ENCODE measurements at places on chromosomes 3 and 15.

DNA sequence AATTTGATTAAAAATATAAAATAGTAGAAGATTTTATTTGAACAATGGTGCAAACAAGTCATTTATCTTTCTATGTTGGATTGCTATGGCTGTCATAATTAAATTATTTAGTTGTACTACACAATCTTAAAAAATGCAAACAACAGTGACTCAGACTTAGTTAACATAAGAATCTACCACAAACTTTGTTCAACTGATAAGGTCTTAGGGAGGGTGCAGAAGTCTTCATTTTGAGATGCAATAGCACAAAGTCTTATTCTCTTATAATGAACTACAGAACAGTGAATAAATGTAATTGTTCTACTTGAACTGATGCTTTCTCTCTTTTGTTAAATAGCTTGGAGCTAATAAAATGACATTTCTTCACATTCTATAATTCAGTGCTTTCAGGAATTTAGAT is 482.8 kb upstream of the NAALADL2 start:
- no peak for DNase-seq

GRCh38 chr15:83977992-83978391 is 257.6 kb upstream of the GOLGA6L4 start:
- no peak for DNase-seq

DNA sequence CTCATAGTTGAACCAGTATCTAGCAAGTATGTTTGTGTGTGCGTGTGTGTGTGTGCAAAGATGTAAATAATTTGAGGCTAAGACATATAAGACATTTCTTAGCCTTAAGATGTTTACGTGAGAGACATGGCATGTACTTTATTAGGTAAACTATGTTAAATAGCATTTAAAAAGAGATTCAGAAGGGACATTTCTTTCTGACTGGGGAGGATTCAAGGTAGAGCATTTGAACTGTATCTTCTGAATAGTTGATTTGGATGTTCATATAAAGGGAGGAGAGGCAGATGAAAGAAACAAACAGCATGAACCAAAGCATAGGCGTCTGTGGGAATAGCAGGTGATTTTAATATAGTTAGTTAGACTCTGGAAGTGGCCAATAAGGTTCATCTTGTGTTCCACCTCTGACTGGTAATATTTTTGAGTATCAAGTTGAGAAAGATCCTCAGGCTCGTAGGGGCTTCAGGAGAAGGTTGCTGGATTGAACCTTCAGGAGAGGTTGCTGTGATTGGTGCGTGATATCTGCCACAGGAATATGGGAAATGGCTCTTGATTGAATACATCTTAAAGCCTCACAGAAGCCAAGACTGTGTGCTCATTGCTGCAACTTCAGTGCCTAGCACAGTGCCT is 12.6 kb downstream of the NFKBIZ start:
- no peak for DNase-seq

GRCh38 chr15:63783441-63783840 is 50.3 kb downstream of the HERC1 start:
- no peak for DNase-seq

DNA sequence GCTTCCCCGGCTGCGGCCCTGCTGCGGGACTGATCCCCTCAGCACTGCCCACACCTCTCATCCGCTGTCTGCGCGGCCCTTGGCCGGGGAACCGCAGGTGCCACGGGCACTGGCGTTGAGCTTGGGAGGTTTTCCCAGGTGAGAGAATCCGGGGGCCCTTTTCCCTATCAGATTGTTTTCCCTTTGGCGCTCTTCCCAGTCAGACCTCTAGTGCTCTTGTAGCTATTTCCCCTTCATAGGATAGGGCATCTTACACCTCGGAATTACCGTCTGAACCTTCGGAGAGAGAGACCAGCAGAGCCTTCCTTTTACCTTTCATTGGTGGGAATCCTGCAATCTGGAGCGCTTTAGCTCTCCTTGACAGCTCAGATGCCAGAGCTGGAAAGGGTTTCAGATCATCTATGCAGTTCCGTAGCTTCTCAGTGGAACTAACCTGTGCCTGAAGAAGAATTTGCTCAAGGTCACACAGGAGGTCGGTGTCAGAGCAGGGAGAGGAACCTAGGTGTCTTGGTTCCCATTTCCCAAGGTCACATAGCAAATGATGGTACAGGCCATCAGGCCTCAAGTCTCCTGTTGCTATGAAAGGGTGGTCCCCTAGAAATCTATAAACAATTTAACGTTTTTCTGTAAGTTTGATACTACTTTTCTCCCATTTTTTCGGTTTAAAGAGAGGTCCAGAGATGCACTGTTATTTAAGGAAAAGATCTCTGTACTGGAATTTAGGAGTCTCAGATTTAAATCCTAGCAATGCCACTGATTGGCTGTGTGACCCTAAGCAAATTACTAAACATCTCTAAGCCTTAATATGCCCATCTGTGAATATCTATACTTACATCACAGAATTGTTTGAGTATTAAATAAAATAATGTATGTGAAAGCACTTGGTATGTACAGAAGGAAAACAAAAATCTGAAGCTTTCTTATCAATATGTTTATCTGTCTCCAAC is 916 bp downstream of the IDH3A start:
- no peak for DNase-seq

- DNase-seq: no peak
Observed at GRCh38 chr15:42329161-42329560, 30.1 kb upstream of the CAPN3 start.
